ENCODE measurements at places on chromosomes 16 and 17. TPM values are rescaled to one million over a fixed set of nuclear protein-coding genes. Genes with fewer than 3 reads are reported as not detected.

DNA sequence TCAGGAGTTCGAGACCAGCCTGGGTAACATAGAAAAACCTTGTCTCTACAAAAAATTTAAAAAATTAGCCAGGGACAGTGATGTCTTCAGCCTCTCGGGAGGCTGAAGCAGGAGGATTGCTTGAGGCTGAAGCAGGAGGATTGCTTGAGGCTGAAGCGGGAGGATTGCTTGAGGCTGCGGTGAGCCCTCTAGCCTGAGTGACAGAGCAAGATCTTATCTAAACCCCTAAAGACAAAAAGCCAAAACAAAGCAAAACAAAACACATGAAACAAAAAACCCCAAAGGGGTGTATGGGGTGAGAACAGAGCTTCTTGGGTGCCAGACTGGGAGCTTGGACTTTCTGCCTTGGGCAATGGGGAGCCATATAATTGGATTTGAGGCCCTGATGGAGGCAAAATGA, 2.6 kb downstream of the SPNS3 start:
- no peak for DNase-seq
- H3K4me3 ChIP-seq, result no peak overlapping the region
- no peak overlapping the region for H3K27ac ChIP-seq
- H3K27me3 ChIP-seq, result peaks cover 3% of the 10 kb centered on the region
- no peaks in the 10 kb centered on the region for H3K36me3 ChIP-seq

DNA sequence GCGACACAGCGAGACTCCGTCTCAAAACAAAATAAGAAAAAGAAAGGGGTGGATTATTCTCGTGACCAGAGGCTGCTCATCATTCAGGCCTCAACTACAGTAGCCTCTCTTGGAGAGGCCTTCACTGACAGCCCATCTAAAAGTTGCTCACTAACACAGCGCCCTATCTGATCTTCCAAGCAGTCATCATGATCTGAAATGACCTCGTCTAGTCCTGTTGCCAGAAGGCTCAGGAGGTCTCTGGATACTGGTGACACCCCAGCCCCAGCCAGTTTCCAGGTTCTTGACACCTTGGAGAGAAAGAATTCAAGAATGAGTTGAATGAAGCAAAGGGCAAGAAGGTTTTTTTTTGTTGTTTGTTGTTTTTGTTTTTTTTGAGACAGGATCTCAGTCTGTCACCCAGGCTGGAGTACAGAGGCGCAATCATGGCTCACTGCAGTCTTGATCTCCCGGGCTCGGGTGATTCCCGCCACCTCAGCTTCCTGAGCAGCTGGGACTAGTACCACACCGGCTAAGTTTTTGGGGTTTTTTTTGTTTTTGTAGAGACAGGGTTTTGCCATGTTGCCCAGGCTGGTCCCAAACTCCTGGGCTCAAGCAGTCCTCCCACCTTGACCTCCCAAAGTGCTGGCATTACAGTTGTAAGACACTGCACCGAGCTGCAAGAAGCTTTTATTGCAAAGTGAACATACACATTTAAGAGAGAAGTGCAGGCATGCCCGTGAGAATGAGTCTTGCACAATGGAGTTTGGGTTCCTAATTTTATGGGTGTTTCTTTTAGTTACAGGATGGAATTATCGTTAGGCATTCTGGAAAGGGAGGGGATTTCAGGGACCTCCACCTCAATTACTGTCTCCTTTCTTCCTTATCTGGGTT, 2.7 kb upstream of the ZC3H7A start:
- H3K27me3 ChIP-seq, result no peaks in the 10 kb centered on the region
- peak overlapping the region; percentile 95 for H3K4me3 ChIP-seq
- no peak for DNase-seq
- H3K36me3 ChIP-seq, result peaks cover 22% of the 10 kb centered on the region

- peaks cover 15% of the 10 kb centered on the region for H3K4me1 ChIP-seq
- DNase-seq, result no peak
- no peak overlapping the region for H3K27ac ChIP-seq
- no peak overlapping the region for H3K4me3 ChIP-seq
Measured at GRCh38 chr17:50564916-50565315, 4.4 kb downstream of the CACNA1G start.

The SULT1A1 gene
- 2.1 TPM for total RNA-seq

DNA sequence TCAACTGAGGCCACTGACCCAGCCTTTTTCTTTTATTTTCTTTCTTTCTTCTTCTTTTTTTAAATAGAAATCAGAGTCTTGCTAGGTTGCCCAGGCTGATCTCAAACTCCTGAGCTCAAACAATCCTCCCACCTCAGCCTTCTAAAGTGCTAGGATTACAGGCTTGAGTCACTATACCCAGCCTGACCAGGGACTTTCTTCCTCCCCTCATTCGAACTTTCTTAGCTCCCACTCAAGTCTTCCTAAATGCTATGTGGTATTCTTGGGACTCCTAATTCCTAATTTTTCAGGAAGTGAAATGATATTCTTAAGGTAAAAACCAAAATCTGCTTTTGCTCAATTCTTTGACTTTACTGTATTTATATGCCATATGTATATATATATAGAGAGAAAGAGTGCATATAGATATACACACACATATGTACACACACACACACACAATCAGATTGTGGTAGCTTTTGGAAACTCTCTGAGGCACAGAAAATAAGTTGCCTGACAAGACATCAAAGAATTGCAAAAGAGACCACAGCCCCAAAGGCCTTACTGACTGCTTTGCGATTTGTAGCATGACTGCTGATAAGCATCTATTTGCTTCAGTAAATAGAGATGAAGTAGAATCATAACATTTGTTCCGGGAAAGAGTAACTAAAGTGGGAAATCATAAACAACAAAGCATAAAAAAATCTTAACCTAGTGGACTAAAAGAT, 9.5 kb upstream of the AMZ2 start:
- H3K36me3 ChIP-seq, result peaks cover 6% of the 10 kb centered on the region
- peak overlapping the region; percentile 79 for H3K4me3 ChIP-seq
- peak overlapping the region; percentile 99 for H3K27ac ChIP-seq

DNA sequence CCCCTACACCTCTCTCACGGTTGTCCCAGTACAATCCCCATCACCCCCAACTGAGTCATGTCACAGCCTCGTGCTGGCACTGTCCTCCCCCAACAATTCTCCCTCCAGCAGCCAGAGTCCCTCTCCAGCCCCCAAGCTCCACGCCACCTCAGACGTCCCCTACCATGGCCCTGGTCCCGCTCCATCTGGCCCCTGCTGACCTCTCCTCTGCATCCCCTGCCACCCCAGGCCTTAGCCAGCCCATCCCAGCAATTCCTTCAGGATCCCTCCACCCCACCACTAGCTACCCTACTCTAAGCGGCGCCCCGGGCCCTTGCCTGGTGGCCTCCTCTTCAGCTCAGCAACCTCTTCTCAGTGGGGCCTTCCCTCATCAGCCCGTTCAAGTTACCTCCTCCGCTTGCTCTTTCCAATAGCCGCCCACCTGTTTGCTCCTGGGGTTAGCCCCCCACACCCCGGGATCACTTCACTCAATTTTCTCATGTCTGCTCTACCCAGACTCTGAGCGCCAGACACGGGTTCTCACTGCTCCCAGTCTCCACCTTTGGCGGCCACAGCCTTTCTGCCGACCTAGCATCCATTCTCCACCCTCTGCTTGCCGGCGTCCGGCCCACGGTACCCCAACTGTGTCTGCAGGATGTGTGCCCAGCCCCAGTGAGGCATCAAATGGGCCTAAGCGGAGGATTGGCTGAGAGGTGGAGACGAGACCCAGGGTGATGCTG, 92.2 kb upstream of the DNAH17 start:
- H3K27ac ChIP-seq, result peak overlapping the region; percentile 72
- no peak for DNase-seq
- H3K36me3 ChIP-seq, result peaks cover 66% of the 10 kb centered on the region
- no peak overlapping the region for H3K4me3 ChIP-seq
- peaks cover 26% of the 10 kb centered on the region for H3K4me1 ChIP-seq
